Activated T-cell treated with anti-CD3 and anti-CD28 coated beads, Interleukin-2, amount 50 U/mL, for 24 hours (primary cell): ENCODE measurements at places on chromosomes 11 and 22.
A peak's percentile ranks its signal among the peaks of the same experiment; 100 is the strongest.

DNA sequence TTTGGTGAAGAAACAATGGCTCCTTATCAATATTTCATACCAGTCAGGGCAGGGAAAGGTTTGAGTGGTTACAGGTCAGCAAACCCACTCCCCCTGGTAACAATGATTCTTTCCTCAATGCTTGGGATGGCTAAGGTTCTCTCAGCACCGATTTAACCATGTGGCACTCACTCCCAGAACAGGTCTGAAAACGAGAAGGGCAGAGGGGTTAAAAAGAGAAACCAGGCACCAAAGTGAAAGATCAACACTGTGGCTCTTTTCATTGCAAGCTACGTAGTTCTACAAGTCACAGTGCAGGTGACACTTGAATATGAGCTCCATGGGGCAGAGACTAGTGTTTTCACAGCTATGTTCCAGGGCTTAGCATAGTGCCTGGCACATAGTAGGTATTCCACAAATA is 132.4 kb downstream of the PLEKHA7 start:
- no peak for DNase-seq

- no peak for DNase-seq
These were observed 3.5 kb upstream of the EEF1G start for GRCh38 chr11:62577046-62577714.

- DNase-seq: peak; percentile 27
These were observed 90.6 kb downstream of the CDKN1C start for GRCh38 chr11:2794968-2795322.

GRCh38 chr22:47575291-47575690 is 812.8 kb downstream of the TBC1D22A start:
- no peak for DNase-seq

GRCh38 chr11:76666830-76667229 is 3.7 kb downstream of the LRRC32 start:
- DNase-seq: no peak

DNA sequence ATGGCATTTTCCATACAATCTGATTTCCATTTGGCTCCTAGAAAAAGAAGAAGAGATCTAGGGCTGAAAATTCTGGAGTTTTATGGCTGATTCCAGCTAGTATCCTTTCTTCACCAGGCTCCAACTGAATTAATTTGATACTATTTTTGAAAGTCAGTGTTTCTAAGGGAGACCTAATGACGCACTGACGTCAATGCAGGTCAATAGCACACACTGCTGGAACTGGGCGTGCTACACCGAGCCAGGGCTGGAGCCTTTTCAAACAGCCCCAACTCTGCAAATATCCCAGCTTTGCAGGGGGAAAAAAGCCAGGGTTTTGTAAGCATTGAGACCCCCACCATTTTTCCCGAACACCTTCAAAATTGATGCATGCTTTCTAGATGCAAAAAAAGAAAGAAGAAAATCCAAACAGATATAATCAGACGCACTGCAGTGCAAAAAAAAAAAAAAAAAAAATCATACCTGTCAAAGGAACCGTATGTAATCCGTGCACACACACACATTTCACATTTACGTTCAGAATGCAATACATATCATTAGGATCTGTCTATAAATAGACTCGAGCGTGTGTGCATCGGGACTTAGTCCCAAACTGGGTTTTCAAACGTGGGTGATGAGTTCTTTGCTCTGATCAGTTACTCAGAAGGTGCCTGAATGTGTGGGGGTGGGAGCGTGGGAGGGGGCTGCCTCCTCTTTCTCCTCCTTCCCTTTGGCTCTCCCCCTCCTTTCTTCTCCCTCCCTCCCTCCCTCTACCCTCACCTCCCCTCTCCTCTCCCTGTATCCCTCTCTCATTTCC is 124.5 kb upstream of the HSD17B12 start:
- DNase-seq: no peak

GRCh38 chr11:105049481-105049880 is 4.3 kb upstream of the CARD16 start:
- DNase-seq: no peak

DNA sequence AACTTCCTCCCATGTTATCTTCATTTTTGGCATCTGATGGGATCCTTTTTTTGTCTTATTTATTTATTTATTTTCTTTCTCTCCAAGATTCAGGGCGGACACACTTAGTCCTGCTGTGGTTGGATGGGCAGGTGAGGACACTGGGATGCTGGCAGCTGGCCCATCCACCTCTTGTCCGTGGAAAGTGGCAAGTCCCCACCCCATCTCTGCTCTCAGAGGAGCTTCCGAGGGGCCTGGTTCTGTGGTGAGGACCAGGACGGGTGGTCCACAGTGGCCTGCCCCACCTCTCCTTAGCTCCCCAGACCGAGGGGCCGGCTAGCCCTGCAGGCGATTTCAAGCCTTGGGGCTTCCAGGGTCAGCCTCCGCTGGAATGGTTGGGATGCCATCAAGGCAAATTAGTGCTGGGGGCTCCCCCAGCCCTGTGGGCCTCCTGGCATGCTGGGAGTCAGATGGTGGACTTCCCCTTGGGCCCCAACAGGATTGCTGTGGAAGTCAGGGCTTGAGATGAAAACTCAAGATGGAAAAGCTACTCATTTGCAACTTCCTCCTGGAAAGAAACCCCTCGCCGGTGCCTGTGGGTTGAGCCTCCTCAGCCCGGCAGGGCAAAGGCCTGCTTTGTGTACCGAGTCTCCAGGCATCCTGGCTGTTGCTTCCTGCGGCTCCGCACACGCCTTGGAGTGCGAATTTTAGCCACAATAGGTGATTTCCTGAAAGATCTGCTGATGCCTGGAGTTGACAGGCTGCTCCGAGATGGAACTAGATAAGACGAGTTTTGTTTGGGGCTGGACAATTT is 31.2 kb upstream of the LINC01488 start:
- no peak for DNase-seq

- DNase-seq: no peak
These were observed 56.4 kb downstream of the SWAP70 start for GRCh38 chr11:9720290-9720630.

GRCh38 chr22:48177631-48178030 is 1415.2 kb downstream of the TBC1D22A start:
- no peak for DNase-seq

- peak; percentile 87 for DNase-seq
These were observed at the start of gene ZC3H7B for GRCh38 chr22:41301085-41302020. ZC3H7B (plus strand) TSS chr22:41301525; CDS start chr22:41320661, 19,136 bp downstream.

DNA sequence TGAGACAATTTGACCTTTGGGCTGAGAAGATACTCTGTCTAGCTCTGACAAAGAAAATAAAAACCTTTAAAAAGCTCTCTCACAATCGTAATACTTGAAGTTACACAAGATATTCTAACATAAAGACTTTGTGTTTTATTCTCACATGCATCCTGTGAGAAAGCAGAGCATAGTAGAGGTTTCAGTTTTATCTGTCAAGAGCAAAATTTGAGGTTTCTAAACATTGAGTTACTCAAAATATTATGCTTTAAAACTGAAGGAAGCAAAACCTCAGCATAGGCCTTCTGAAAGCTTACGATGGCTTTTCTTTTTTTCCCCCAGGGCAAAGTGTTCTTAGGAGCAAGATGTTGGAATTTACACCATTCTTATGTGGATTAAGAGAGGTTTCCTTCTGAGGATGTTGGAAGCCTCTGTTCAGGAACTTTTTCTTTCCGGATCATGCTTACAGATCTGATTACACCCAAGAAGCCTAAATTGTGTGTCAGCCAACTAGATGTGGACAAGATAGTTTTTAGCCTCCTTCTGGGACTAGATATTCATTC is 15.0 kb upstream of the OR51M1 start:
- DNase-seq: no peak

DNA sequence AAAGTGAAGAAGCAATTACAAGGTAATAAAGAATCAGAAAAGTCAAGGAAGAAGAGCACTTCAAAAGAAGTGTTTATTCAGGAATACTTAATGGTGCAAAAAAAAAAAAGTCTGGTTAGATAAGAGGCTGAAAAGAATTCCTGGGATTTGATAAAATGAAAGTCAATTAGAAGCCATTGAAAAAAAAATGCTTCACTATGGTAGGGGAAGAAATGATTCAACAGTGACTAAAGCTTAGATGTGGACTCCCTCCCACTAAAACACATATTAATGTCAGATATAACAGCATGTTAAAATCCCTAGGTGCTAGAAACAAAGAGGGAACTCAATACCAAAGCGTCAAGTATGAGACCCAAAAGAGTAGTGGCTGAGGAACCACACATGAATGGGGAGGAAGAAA is 335.3 kb upstream of the PITPNB start:
- DNase-seq: no peak

DNA sequence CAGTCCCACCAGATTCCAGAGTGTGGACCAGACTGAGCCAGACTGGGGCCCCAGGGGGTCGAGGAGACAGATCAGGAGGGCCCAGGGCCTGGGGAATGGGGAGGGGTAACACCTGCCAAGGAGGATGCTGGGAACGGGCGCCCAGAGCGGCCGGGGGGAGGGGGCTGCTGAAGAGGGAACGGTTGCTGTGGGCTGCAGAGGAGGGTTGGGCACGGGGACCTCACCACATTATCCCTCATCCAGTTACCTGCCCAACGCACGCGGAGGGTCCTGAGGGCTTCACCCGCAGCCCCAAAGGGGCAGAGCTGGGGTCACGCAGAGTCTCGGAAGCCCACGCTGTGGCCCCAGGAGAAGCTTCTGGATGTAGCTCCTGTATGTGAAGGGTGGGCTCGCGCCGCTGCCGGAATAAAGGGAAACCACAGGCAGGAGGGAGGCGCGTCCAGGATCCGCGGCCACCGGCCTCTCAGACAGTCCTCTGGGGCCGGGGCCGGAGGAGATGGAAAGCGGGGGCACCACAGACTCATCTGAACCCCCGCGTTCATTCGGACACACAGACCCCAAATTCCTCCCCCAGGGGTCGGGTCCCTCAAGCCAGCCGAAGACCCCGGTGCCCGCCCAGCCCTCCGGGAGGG is 866 bp upstream of the SELENOO start:
- DNase-seq: peak; percentile 51

DNA sequence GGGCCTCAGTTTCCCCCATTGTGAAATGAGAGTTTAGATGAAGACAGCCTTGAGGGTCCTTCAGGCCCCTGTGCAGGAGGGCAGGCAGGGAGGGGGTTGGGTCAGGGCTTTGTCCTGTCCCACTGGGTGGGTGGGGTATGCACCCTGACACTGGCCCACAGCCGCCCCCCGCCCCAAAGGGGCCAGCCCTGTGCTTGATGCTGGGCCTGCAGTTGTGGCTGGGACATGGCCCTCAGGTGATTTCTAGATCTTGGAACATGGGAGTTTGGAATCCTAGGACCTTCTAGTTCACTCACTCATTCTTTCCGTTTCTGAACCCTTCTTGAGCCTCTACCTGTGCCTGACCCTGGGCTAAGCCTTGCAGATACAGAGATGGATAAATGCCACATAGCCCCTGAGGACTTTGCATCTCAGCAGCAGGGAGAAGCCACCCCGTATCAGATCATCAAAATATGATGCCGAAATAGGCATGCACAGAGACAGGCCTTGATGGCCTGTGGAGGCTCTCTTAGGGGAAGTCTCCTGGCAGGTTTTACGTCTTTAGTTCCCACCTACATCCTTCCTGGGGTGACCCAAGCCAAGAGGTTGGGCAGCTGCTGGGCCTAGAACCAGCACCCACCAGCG is 76.0 kb downstream of the FBLN1 start:
- DNase-seq: no peak

DNA sequence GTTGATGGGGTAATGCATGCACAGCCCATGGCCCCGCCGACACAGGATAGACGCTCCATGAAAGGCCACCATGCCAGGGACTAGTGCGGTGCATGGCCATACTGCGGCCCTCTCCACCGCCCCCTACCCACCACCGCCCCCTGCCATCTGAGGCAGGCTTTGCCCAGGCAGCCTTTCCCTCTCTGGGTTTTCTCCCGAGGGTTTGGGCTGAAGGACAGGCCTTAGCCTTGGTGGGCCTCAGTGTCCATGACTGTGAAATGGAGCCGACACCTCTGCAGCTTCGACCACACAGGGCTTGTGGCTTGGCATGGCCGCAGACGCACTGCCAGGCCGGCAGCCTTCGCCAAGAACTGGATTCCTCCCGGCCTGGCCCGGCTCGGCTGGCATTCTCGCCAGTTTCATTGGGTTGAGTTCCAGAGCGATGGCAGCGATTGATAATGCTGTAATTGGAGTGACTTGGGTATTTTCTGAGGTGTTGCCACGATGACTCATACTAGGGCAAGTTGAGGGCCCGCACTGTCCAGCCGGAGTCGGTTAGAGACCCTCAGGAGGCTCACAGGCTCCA is 111.3 kb downstream of the WNT7B start:
- no peak for DNase-seq

DNA sequence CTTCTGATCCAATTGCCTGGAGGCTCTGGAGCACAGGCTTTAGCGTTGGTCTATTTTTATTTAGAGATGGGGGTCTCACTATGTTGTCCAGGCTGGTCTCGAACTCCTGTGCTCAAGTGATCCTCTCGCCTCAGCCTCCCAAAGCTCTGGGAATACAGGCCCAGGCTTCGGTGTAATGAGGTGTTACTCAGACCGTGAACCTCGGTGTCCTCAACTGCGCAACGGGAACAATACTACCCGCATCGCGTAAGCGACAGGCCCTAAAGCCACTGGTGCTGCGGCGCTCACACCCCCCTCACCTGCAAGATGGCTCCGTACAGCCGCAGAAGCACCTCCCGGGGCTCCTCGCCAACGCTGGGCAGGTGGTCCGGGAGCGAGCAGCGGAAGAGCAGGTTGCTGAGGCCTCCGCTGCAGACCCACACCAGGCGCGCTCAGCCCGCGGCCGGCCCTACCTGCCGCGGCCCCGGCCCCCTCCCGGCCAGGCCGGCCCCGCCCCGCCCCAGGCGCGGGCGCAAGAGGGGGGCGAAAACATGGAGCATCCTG is 628 bp downstream of the CHKB start:
- no peak for DNase-seq

DNA sequence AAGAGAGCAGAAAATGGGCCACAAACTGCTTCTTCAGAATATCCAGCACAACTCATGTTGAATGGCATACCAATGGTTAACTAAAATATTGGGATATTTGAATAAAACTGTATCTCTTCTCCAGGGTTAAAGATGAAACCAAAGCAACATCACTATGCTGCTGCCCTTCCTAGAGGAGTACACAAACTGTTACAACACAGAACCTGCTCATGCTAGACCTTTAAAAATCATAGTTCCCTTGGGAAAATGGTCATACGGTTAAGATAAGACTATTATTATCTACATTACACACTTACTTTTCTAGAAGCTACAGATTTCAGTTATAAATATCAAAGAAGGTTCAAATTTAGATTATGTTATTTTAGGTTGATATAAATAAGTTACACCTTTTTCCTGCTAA is 78.6 kb upstream of the TP53AIP1 start:
- DNase-seq: no peak

DNA sequence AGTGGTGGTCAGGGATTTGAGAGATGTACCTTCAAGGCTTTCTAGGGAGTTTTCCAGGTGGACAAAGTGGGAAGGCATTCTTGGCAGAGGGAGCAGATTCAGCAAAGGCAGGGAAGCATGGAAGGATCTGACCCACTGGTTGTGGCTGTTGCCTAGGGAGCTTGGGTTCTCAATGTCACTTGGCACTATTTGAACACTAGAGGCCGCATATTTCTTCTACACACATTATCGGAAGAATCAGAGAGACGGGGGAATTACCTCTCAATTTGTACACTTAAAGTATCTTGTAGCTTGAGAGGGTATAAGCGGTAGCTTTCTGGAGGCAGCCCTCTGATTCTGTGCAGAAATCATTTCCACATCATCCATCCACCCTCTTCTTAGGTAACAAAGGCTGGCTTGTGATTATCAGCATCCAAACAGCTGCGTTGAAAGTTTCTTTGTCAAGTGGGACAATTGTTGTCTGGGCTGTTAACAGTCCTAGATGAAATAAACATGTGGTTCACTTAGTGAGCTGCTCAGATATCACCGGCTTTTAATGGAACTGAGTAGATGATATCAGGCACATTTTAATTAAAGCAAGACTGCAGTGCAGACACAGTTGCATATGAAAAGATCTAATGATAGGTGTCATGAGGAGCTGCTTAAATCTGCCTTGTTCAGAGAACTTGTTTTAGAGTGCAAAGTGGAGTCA is 2.6 kb downstream of the NELL1 start:
- no peak for DNase-seq
